ENCODE measurements at places on chromosomes 7 and 10. TPM values are rescaled to one million over a fixed set of nuclear protein-coding genes. Genes with fewer than 3 reads are reported as not detected.

The PKD2L1 gene
- total RNA-seq = 0.38 TPM

The GAD2 gene
- not detected for total RNA-seq

The TMEM225B gene
- 1.1 TPM for total RNA-seq

The ADAMTS14 gene
- total RNA-seq = 0.11 TPM

The ZCCHC24 gene
- total RNA-seq = 3.3 TPM

The WIPF3 gene
- 0.62 TPM for total RNA-seq

The C10orf53 gene
- total RNA-seq = not detected

The LRRC17 gene
- not detected for total RNA-seq

The EPHB6 gene
- total RNA-seq = 0.20 TPM

The COL13A1 gene
- 0.21 TPM for total RNA-seq

The PDK4 gene
- 37.9 TPM for total RNA-seq

The GRM3 gene
- not detected for total RNA-seq

The XRCC2 gene
- 5.2 TPM for total RNA-seq

The CLCN1 gene
- total RNA-seq = 0.05 TPM

The UPK3B gene
- 20.0 TPM for total RNA-seq
